GM23338 (cell line): ENCODE measurements at places on chromosomes 13 and 19. TPM values are rescaled to one million over a fixed set of nuclear protein-coding genes. Genes with fewer than 3 reads are reported as not detected.

The CKM gene
- not detected in 2 replicates for total RNA-seq

DNA sequence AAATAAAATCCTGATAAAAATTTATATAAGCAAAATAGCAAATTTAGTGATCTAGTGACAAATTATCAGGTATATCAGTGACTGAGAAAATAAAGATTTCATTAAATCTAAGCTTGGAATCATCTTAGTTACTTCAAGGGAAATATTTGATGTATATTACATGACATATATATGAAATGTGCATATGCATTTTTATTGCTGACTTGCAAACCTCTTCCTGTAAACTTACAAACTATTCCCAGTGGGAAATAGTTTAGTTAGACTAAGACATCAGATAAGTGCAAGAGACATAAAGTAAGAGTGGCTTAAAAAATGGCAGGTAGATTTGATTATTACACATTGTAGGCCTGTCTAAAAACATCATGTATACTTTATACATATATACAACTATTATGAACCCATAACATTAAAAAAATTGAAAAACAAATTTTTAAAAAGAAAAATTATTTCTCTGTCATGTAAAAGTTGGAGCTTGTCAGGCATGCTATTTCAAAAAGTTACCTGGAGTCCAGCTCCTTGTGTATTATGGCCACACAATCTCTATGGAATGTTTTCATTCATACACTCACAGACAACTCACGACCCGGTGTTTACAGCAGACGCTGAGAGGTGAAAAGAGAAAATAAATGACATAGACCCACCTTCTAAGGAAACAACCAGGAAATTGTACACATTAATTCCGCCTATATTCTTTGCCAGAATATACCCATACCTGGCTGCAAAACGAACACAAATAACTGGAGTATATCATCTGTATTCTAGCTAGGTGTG lies 724.5 kb downstream of the SLITRK6 start:
- DNase-seq = no peak

- peak; percentile 37 for DNase-seq
These were observed 873.5 kb upstream of the ATXN8OS start for GRCh38 chr13:69234171-69234570.

GRCh38 chr13:58324161-58324560 lies 692.6 kb downstream of the PCDH17 start:
- DNase-seq = no peak

The PCDH17 gene
- 1.3 and 1.4 TPM in 2 replicates for total RNA-seq

- no peak for DNase-seq
These were observed 111.8 kb downstream of the SACS start for GRCh38 chr13:23321535-23322241.

GRCh38 chr13:73741742-73742141 lies 392.5 kb downstream of the KLF12 start:
- no peak for DNase-seq

The CILP2 gene
- total RNA-seq = 17.0 and 21.6 TPM in 2 replicates

DNA sequence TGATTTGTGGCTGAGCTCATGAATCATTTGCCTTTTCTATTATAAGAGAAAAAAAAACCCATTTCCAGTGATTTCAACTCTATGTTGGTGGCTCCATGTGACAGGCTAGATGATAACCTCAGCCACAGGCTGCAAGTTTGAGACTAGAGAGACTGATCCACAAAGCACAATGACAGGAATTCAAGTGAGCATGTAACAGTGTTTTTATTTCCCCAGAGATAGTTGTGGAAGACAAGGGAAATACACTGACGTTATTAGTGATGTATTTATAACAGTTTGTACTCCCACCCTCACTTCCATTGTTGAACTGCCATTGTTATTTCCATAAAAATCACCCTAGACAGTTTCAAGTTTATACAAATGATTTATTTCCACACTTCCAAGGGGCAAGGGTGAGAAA lies 27.9 kb upstream of the EDNRB start:
- no peak for DNase-seq

The CD209 gene
- 0.35 TPM in 1 of 2 replicates, not detected in the other for total RNA-seq

The UFM1 gene
- 57.0 and 63.8 TPM in 2 replicates for total RNA-seq

DNA sequence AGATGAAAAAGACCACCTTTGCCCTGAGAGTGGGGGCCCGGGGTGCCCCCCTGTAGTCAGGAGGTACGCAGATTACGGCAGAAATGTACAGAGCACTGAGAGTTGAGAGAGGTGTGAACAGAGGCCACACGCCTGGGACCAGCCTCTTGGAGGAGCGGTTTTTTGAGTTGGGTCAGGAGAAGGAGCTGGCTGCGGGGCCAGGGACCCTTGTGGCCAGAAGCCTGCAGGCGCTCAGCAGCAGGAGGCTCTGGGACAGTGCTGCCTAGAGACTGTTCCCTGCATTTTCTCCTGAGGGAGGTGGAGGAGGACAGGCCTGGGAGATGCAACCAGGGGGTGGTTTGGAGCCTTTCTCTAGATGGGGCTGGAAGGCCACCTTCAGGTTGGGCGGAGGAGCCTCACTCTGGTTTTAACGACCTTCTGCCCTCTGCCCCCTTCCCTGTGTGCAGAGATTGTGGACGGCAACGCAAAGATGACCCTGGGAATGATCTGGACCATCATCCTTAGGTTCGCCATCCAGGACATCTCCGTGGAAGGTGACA lies 39.7 kb downstream of the CAPN12 start:
- DNase-seq = no peak

DNA sequence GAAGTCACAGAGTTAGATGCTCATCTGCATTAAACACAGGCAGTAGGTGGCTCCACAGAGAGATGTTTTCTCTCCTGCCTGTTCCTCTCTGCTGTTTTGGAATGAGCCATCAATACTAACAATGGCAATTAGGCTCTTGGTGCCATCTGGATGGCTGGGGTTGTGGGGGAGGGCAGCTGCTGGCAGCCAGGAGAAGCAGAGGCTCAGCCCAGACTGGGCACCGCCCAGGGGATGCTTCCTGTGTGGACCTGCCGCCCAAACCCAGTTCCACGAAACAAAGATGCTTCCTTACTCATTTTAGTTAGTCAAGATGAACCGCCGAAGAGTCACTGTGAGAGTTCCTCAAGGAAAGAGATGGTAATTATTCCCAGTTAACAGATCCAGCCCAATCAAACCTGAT lies 50.8 kb upstream of the PCDH8 start:
- DNase-seq = no peak

- no peak for DNase-seq
These were observed 28.9 kb downstream of the AP2S1 start for GRCh38 chr19:46821512-46822409.

DNA sequence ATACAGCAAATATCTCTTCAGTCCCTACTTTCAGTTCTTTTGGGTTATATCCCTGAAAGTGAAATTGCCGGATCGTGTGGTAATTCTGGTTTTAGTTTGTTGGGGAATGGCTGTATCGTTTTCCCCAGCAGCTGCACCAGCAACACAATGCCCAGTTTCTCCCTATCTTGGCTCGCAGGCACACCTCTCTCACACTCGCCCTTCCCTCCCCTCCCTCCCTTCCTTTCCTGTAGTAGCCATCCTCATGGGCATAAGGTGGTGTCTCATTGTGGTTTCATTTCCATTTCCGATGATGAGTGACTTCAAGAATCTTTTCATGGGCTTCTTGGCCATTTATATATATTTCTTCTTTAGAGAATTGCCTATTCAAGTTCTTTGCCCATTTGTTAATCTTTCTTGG lies 8.6 kb upstream of the GPR18 start:
- no peak for DNase-seq

- DNase-seq = no peak
These were observed 33.4 kb downstream of the IPO5 start for GRCh38 chr13:97986835-97987234.

DNA sequence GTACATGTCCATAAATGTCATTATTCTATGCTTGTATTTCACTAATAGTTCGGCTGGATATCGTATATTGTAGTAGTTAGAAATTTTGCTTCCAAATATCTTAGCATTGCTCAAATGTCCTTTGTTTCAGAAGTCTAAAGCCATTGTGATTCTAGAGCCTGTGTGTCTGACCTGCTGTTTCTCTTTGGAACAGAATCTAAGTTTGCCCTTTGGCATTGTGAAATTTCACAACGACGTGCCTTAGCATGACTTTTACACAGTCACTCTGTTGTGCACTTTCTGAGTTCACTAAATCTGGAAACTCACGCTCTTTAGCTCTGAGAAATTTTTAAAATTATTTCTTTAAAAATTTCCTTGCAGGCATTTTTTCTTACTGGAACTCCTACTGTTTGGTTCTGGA lies 152.2 kb downstream of the TBC1D4 start:
- DNase-seq = no peak

GRCh38 chr13:71217827-71218226 lies 649.2 kb downstream of the DACH1 start:
- DNase-seq = no peak

DNA sequence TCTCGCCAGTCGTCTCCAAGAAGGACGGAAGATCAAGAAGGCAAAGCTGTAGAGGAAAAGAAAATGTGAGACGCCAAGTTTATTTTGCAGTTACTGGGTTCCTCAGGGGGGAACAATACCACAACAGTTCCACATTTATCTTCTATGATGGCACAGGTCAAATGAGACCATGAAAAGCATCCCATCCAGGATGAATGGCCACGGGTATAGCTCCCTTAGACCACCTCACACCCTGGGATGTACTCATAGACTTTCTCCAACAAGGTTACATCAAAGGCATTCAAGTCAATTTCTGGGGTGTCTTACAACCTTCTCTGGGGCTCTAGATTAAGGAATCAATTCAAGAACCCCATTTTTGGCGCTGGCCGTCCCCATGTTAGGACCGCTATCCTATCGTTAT lies 4.5 kb downstream of the PEG3 start:
- DNase-seq = no peak

The NKG7 gene
- total RNA-seq = not detected in 2 replicates

The CNFN gene
- 6.7 TPM in 1 of 2 replicates, not detected in the other for total RNA-seq

The CCDC169 gene
- 48.5 and 57.1 TPM in 2 replicates for total RNA-seq

The GTPBP3 gene
- total RNA-seq = 67.8 and 78.6 TPM in 2 replicates

DNA sequence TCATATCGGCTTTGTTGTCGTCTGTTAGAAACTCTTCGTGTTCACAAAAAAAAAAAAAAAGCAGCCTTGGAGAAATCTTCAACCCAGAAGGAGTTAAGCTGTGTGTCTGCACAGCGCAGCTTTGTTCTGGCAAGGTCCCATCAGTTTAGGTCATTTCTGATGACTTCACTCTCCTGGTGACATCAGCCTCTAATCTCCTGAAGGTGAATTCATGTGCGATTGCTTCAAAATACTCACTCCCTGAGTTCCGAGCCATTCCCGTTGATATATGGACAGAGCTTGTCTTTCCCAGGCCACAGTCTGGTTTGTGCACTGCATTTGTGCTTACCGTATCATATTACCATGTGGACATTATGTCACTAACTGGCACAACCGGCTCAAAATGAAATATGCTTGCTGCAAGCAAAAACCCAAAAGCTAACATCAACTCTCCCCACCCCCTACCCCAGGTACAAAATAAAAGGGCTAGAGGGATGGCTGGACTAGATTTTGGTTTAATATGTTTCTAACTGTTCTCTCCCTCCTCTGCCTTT lies 342.4 kb downstream of the KCNRG start:
- no peak for DNase-seq

DNA sequence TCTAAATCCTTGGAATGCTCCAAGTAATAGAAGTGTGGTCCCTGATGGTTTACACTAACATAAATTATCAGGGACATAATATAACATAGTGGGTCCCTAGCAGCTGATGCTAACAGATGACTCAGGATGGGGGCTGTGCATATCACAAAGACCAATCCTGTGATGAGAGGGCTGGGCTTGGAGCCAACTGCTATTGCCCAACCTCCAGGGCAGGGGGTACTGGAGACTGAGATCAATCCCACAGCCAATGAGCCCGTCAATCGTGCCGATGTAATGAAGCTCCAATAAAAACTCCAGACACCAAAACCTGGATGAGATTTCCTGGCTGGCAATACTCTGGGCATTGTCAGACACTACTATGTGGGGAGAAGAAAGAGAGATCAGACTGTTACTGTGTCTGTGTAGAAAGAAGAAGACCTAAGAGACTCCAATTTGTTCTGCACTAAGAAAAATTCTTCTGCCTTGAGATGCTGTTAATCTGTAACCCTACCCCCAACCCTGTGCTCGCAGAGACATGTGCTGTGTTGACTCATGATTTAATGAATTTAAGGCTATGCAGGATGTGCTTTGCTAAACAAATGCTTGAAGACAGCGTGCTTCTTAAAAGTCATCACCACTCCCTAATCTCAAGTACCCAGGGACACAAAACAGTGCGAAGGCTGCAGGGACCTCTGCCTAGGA lies 33.4 kb downstream of the ABCC4 start:
- DNase-seq = no peak

DNA sequence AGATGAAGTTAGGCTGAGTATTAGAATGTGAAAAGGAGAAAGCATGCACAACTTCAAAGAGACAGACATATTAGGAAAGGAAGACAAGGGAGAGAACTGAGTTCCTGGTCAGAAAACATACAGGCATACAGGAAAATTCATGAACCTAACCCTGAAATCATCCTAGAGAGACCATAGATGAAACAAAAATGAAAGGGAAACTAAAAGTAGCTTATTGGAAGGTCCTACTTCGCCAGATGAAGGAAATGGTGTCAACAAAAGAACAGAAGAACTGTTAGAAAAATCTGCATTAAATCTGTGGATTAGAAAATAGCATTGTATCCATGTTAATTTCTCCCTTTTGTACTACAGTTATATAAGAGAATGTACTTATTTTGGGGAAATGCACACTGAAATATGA lies 169.0 kb upstream of the UFM1 start:
- no peak for DNase-seq

The HIPK4 gene
- 0.52 TPM in 1 of 2 replicates, not detected in the other for total RNA-seq
